ENCODE measurements at places on chromosomes 4 and X. TPM values are rescaled to one million over a fixed set of nuclear protein-coding genes. Genes with fewer than 3 reads are reported as not detected.

Gene PNMA6E
- total RNA-seq = not detected

Gene SPANXC
- total RNA-seq = not detected

Gene PPP4R3C
- not detected for total RNA-seq

Gene UGT2B15
- total RNA-seq = 0.14 TPM

Gene ARHGAP36
- total RNA-seq = not detected

Gene RBM46
- total RNA-seq = not detected

Gene FABP2
- not detected for total RNA-seq

Gene RTL9
- 0.15 TPM for total RNA-seq

Gene EPHA5
- total RNA-seq = 0.14 TPM

Gene ZNF157
- total RNA-seq = not detected
